ENCODE measurements at places on chromosomes 5 and 9.

GRCh38 chr5:558326-558725 is 34.1 kb upstream of the SLC9A3 start:
- DNase-seq: no peak

DNA sequence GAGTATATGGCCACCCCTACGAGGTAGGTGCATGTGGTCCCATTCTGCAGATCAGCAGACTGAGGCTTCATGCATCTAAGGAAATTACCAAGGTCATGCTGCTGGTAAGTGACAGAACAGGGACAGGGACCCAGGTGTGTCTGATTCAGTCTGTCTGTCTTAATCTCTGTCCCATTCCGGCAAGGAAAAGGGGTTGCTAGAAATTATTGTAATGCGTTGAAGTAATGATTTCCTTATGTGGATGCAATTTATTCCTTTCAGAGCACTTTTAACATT is 76.8 kb downstream of the AMBP start:
- no peak for DNase-seq

DNA sequence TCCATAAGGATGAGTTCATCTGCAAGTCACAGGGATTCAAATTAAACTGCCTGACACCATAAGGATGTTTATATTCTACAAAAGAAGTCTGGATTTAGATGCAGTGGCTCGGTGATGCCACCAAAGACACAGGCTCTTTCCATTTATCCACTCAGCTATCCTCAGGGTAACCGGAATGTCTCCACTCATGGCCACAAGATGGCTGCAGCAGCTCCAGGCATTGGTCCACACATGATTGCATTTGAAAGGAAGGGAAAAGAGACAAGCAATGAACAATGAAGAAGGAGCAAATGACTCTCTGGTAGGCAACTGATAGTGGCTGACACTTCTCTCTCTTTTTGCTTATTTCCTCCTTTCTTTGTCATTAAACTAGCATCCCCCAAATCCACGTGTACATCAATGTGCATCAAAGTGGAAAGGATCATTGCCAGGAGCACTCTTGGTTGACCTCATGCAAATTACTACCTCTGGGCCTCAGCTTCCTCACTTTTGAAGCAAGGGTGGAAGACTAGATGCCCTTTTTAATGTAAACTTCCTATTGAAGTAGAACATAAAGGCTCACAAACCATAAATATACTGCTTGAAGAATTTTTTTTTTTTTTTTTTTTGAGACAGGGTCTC is 7.2 kb upstream of the SNX30 start:
- DNase-seq: no peak

DNA sequence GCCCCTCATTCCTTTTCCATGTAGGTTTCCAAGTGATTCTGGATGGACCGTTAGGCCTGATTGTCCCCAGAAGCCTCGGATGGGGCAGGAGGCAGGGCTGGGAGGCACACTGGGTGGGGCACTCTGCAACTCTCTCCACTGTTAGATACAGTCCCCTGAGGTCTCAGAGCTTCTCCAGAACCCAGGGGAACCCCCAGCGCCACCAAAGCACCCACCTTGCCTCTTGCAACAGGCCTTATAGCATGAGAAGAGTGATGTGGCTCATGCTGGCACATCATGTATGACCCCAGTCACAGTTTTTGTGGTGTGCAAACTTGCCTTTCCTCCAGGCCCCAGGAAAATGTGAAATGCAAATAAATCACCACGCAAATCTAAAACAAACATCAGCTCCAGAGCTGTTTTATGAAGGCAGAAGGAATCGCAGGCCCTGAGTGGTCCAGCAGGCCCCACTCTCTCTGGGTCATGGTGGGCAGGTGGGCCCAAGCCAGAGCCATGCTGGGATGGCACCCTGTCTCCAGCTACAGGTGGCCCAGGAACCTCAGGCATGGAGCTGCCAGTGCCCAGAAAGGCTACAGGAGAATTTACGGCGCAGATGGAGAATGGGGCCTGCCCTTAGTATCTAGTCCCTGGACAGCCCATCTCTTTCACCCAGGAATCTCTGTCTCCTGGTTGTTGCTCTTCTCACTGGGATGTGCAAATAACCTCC is 36.3 kb upstream of the CDKN2AIPNL start:
- DNase-seq: no peak

DNA sequence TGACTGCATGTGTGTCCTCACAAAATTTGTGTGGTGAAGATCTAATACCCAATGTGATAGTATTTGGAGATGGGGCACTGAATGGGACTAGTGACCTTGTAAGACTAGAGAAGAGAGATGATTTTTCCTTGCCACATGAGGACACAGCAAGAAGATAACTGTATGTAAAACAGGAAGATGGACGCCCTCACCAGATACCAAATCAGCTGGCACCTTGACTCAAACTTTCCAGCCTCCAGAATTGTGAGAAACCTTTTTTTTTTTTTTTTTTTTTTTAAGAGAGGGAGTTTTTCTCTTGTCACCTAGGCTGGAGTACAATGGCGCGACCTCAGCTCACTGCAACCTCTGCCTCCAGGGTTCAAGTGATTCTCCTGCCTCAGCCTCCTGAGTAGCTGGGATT is 40.3 kb downstream of the UBTD2 start:
- no peak for DNase-seq

- no peak for DNase-seq
Observed at GRCh38 chr9:7456793-7457530, 342.6 kb downstream of the DMAC1 start.

GRCh38 chr9:15711531-15711930 is 158.7 kb downstream of the CCDC171 start:
- no peak for DNase-seq

DNA sequence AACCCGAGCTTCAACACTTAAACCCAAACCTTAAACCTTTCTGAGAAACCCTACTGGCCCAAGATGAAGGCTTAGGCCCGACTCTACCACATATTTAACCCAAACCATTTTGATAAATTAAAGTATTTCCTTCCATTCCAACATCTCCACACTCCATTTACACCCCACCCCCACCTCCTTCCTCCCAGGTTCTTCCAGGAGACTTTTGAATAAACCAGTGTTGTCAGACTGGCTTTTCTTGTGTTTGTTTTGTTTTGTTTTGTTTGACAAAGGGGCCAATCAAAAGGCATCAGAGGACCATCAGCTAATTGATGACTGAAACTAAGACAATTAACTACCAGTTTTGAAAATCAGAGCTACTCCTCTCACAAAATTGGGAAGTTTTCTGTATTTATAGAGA is 4.6 kb upstream of the ZNF608 start:
- no peak for DNase-seq

GRCh38 chr9:84177407-84177806 is 163.2 kb downstream of the SLC28A3 start:
- no peak for DNase-seq

DNA sequence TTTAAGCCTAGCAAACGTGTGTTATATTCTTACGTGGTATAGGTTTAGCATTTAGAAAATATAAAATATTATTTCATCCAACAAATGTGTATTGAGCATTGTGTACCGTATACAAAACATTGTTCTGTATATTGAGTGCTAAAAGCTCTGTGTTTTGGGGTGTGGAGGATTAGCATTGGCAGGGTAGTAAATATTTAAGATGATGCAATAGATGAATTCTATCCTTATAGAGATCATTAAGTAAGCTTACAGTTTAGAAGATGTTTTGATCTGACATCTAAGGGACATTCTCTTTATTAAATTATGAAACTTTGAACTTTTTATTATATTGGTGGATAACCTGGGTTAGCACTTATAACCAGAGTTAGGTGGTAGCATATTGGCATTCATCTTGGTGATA is 48.5 kb upstream of the GLIPR2 start:
- DNase-seq: no peak

DNA sequence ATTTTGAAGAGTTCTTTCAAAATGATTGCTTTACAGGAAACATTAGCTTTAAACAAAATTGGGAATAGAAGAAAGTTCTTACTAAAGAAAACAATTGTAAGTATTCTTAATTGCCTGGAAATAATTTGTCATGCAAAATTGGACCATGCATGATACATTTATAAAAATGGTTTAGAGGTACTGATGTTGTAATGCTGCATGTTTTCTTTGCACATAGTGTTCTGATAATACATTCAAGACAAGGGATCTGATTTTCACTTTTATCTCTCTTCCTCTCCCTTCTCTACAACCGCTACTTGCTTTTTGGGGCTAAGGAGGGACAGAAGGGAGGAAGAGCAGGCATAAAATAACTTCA is 211.6 kb upstream of the MPDZ start:
- DNase-seq: no peak

GRCh38 chr9:109799792-109800191 is 19.8 kb downstream of the PALM2AKAP2 start:
- no peak for DNase-seq

DNA sequence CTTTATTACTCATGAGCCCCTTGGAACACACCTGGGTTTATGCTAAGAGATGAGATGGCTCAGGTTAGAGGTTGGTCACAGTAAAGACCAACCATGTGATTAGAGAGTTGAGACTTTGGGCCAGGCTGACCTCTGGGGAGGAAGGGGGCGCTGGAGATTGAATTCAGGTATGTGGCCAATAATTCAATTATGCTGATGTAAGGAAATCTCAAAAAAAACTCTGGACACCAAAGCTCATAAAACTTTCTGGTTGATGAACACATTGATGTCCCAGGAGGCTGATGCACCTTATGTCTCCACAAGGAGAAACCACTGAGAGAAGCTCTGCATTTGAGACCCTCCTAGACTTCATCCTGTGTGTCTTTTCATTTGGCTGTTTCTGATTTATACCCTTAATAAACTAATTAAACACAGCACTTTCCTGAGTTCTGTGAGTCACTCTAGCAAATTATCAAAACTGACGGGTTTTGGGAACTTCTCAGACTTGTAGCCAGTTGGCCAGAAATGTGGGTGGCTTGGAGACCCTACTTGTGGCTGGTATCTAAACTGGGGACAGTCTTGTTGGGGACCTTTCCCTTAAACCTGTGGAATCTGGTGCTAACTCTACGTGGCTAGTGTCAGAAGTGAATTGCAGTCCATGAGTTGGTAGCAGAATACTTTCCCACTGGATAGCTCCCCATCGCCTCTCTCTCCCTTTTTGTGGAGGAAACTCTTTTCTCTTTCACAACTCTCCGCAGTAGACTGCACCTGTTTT is 7.5 kb upstream of the CCL27 start:
- no peak for DNase-seq

Data from stimulated activated CD4-positive, alpha-beta T cell treated with anti-CD3 and anti-CD28 coated beads, Interleukin-12 subunit alpha, Interleukin-12 subunit beta, amount 100 ng/mL, for 4 hours (primary cell).